ENCODE measurements at places on chromosomes 2 and 18.

GRCh38 chr2:78175645-78176044 lies 653.5 kb upstream of the LRRTM4 start:
- DNase-seq, result no peak

- no peak for DNase-seq
Observed at GRCh38 chr2:169771021-169771420, 27.6 kb upstream of the SSB start.

GRCh38 chr2:199457147-199458008 lies at the start of gene SATB2:
SATB2 (minus strand) TSS chr2:199457939; CDS start chr2:199456037, 1,902 bp downstream.
- no peak for DNase-seq

DNA sequence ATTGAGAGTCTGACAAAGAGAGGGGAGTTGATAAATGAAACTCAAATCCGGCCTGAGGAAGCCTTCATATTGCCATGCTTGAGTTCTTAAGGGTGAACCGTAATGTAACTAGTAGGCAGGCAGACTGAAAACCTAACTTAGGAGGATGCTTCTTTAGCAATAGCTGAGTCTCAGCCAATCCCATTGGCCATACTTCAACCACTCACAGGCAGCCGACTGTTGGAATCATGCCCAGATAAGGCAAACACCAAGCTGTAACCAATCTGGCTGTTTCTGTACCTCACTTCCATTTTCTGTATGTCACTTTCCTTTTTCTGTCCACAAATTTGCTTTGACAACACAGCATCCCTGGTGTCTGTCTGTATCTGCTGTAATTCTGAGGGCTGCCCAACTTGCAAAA lies 39.5 kb downstream of the TPRKB start:
- no peak for DNase-seq
